ENCODE measurements at places on chromosomes 6 and 20. TPM values are rescaled to one million over a fixed set of nuclear protein-coding genes. Genes with fewer than 3 reads are reported as not detected.

Gene TGIF2
- total RNA-seq, result 27.1 TPM

Gene STX16
- 193 TPM for total RNA-seq

Gene CCR6
- total RNA-seq, result 0.79 TPM

Gene BACH2
- 57.1 TPM for total RNA-seq

Gene FNDC11
- total RNA-seq, result 0.63 TPM
